ENCODE measurements at places on chromosomes 5 and 9.

GRCh38 chr5:90166816-90167215 is 242.7 kb downstream of the CETN3 start:
- DNase-seq = no peak

GRCh38 chr9:70949239-70949638 is 172.2 kb downstream of the TRPM3 start:
- no peak for DNase-seq

- DNase-seq = no peak
These were observed 56.5 kb upstream of the PCSK1 start for GRCh38 chr5:96489532-96489931.

- DNase-seq = no peak
These were observed 323.9 kb upstream of the PTGER4 start for GRCh38 chr5:40355846-40356245.

- DNase-seq = no peak
These were observed 21.4 kb upstream of the ANXA6 start for GRCh38 chr5:151178777-151179488.

GRCh38 chr9:133286523-133286922 is 11.5 kb upstream of the ABO start:
- DNase-seq = no peak

DNA sequence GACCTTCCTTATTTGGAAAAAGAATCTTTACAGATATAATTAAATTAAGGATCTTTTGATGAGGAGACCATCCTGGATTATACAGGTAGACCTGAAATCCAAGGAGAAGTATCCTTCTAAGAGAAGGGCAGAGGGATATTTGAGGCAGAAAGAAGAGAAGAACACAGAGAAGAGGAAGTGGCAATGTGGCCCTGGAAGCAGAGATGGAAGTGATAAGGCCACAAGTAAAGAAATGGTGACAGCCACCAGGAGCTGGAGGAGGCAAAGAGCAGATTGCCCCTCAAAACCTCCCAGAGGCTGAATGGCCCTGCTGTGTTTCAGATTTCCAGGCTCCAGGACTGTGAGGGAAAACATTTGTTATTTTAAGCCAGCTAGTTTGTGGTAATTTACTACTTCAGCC is 93.0 kb upstream of the ANKRD55 start:
- DNase-seq = no peak

DNA sequence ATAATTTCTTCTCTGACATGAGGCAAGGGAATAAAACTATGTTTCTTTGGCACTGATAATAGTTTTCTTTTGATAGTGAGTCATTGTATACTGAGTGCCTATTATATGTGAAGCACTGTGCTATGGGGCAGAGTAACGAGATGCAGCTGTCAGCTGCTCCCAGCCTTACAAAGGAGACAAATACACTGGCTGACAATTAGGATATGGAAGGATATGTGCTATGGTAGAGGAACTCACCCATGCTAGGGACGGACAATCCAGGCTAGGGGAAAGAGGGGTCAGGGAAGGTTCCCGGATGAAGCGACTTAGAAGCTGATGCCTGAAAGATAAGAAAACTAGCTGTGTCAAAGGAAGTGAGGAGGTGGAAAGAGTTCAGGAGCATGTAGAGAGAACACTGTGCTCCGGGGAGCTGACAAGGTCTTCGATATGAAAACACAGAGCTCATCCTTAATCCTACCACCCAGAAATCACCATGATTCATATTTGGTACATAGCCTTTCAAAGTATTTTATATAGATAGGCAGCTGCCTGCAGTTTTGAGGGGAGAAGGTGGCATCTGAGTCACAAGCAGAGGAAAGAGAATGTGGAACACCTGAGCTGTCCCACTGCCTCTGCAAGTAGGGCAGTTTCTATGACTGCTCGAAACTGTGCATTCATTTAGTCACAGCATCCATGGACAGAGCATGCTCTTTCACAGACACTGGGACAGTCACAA is 12.1 kb downstream of the BSPRY start:
- no peak for DNase-seq

- peak; percentile 61 for DNase-seq
These were observed 44.0 kb upstream of the NCS1 start for GRCh38 chr9:130128251-130128650.

- no peak for DNase-seq
These were observed 1.1 kb upstream of the ARHGEF39 start for GRCh38 chr9:35666045-35666444.

DNA sequence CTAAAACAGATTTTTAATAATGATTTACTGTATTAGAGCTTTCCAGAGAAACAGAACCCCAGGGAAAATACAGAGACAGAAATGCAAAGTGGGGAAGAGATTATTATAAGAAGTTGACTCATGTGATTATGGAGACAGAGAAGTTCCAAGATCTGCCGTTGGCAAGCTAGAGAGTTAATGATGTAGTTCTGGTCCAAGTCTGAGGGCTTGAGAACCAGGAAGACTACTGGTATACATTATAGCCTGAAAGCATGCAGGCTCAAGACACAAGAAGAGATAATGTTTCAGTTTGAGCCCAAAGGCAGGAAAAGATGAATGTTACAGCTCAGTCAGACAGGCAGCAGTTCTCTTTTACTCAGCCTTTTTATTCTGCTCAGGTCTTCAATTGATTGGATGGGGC is 98.8 kb upstream of the NFIL3 start:
- DNase-seq = no peak

- no peak for DNase-seq
These were observed 32.1 kb downstream of the SNX24 start for GRCh38 chr5:122877518-122877917.

GRCh38 chr9:84851935-84852585 is 182.5 kb downstream of the NTRK2 start:
- DNase-seq = no peak

DNA sequence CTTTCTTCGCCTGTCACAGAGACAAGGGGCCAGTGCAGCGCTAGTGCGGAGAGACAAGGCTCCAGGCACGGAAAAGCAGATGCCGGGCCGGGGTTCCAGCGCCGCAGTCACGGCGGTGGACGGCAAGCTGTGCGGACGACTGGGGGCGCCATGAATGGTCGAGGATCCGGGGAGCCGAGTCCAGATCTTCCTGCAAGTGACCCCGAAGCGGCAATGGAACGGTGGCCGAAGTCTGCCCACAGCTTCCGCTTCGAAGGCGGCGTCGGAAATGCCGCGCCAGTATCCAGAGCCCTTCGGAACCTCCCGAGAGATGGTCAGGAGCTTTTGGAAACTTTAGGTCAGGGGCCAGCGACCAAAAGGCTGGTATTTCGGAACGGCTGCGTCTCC is 601 bp upstream of the FAF2 start:
- DNase-seq = no peak

DNA sequence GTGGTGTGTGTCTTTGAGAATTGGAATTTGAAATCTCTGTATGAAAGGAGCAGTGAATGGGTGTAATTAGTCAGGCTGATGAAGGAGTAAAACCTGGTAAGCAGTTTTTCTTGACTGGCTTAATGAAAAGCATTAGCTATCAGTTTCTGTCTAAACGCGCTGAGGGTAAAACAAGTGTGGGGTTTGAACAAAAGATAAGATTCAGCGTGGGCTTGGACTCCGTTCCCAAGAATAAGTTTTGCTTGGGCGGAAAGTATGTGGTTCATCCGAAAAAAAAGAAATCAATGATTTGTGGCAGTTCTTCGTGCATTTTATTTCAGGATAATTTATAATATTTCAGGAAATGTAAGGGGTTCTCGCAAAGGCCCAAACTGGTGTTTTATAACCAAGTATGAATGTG is 217.3 kb downstream of the NTRK2 start:
- DNase-seq = no peak

GRCh38 chr9:95017661-95018060 is 291.2 kb downstream of the AOPEP start:
- DNase-seq = no peak

DNA sequence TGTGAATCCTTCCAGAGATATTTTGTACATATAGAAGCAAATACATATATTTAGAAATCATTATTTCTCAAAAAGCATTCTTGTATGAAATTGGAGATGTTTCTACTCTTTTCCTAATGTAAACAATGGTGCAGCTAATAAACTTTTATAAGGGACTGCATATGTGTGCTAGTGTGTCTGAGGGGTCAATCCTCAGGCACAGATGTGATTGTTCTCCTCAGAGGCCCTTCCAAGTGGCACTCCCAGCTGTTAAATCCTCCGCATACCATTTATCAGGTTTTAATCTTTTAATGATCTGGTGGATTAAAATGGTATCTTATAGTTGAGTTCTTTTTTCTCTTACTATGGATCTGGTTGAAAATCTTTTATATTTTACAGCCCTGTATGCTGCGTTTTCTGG is 5.6 kb upstream of the OMD start:
- DNase-seq = no peak

GRCh38 chr5:172117977-172118701 is 69.9 kb downstream of the STK10 start:
- no peak for DNase-seq

- no peak for DNase-seq
These were observed 45.7 kb downstream of the STOM start for GRCh38 chr9:121324316-121324715.

DNA sequence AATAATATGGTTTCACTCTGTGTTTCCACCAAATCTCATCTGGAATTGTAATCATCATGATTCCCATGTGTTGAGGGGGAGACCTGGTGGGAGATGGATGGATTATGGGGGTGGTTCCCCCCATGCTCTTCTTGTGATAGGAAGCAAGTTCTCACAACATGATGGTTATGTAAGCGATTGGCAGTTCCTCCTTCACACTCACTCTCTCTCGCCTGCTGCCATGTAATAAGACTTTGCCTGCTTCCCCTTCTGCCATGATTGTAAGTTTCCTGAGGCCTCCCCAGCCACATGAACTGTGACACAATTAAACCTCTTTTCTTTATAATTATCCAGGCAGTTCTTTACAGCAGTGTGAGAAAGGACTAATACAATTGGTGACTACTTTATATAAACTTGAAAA is 48.4 kb downstream of the PTBP3 start:
- no peak for DNase-seq
